ENCODE measurements at places on chromosomes 7 and 10.

DNA sequence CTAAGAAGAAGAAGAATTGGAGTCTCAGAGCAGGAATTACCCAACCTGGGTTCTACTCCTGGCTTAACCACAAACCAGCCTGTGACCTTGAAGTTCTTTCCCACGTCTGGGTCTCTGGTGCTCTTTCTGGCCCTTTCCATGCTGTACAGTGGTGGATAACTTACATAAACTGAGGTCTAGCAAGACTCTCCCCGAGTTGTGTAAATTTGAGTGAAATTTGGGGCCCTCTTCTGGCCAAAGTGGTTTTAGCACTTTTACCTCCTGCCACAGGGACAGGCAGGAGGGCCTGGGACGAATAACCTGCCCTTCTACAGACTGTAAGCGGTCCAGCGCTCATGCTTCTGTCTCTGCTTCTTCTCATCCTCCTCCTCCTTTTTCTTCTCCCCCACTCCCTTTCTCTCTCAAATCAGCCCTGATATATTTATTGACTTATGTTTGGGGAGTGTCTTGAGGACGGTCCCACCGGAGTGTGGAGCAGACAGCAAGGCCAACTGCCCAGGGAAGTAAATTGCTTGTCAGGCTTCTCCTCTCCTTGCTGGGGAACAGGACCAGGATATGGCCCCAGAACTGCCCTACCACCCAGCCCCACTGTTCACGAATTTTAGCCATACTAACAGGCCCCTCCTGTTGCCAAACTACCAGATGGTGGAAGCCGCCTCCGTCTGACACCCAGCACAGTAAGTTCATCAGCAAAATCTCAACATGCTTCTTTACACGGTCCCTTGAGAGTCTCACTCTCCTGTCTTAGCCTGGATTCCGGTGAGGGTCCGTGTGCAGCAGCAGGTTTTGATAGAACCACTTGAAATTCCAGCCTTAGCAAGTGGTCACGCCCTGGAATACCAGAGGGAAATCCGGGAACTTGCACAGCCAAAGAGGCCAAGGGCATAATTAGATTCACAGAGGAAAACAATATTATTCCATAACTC is 4.0 kb upstream of the SH3PXD2A start:
- DNase-seq, result peak; percentile 53

- DNase-seq, result no peak
Observed at GRCh38 chr10:47060993-47061500, 149.8 kb downstream of the PTPN20 start.

DNA sequence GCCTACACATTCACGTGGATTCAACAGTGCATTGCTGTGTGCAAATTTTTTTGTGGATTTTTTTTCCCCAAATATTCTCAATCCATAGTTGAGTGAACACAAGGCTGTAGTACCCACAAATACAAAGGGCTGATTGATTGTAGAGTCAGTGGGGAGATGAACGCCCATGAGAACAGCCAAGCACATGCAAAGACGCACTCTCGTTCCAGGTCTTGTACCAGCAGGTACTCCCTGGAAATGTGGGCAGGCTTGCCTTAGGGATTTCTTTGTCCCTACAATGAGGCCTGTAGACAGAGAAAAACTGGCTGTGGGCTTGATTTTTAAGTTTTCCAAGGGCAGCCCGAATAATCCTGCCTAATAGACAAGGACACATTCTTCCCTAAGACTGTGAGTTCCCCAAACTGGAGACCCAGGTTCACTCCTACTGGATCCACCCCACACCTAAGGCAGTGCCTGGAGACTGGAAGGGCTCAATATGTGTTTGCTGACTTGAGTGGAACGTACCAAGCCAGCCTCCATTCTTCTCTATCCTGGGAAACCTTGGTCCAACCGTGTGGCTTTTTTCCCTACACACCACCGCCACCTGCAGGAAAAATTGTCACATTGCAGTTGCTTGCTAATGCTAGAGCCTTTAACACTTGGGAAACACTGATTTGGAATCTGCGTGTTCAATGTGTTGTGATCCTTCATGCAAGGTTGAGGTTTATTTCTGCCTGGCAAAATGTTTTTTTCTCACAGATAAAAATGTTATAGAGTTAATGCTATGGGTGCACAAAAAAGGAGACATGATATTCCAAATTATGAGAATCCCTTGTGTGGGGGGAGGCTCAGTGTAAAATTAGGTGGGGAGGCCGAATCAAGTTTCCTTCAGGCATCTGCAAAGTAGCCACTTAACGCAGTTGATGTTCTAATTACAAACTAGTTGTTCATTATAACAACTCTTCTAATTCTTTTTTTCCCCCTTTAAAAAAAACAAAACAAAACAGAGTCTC is 49.3 kb downstream of the PPP1R17 start:
- DNase-seq, result no peak

- DNase-seq, result peak; percentile 57
Observed at GRCh38 chr7:24907311-24907886, 72.6 kb downstream of the OSBPL3 start.

Data from CD4-positive, alpha-beta T cell treated with Interleukin-6 at 100 ng/mL for 8 hours (primary cell).